ENCODE measurements at places on chromosomes 4 and X.
A peak's percentile ranks its signal among the peaks of the same experiment; 100 is the strongest.

DNA sequence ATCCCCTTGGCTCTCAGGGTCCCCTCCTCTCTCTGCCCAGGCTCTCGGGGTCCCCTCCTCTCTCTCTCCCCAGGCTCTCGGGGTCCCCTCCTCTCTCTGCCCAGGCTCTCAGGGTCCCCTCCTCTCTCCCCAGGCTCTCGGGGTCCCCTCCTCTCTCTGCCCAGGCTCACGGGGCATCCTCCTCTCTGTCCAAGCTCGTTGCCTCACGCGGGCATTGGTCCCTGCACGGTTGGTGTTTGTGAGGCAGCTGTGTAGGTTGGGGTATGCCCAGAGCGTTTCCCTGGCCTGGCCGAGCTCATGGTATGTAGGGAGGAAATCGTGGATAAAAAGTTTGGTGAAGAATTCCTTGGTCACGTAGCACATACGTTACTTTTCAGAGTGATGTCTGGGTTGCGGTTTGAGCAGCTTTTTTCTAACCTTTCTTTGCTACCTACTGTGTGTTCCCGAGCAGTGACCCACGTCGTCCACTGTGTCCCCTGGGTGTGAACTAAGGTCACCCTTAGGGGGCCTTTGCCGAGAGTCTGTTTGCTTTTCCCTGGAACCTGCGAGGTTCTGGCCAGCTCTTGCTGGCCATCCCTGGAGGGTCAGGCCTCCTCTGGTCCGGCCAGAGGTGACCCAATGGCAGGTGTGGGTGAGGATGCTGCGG lies 36.6 kb downstream of the PCGF3 start:
- DNase-seq, result no peak

GRCh38 chr4:123477711-123478209 lies 81.2 kb downstream of the SPRY1 start:
- DNase-seq, result no peak

- no peak for DNase-seq
Measured at GRCh38 chr4:25245181-25245580, 11.3 kb downstream of the PI4K2B start.

DNA sequence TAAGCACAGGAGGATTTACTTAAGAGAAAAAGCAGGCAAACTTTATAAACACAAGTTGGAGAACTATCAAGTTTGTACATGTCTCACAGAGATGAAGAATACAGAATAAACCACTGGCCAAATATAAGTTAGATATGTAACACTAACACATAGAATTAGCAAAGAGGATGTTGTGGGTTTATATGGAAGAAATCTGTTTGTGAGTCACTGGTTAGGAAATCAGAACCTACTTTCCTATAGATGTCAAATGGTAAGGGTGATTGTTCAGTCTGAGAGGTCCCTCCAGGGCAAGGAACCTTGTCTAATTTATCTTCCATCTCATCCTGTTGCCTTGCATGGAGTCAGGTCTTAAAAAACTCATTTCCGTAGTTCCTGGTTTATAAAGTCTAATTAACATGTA lies 14.8 kb upstream of the ART3 start:
- DNase-seq, result peak; percentile 74

- no peak for DNase-seq
Measured at GRCh38 chr4:140904904-140905303, 148.7 kb upstream of the TBC1D9 start.

GRCh38 chrX:121256647-121257046 lies 209.2 kb downstream of the GLUD2 start:
- no peak for DNase-seq

- DNase-seq, result no peak
Measured at GRCh38 chr4:176387571-176387970, 67.8 kb downstream of the SPCS3 start.

DNA sequence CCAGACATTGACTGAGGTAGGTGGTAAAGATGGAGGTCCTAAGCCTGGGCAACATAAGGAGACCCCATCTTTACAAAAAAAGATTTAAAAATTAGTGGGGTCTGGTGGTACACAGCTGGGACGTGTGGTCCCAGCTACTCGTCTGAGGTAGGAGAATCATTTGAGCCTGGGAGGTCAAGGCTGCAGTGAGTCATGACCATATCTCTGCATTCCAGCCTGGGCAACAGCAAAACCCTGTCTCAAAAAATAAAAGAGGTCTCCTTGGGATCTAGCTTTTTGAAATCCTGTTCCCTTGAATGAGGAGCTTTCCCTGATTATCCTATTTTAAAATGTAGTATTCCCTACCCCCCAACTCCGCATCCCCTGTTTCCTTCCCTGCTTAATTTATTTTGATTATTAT lies 78.7 kb upstream of the OGT start:
- DNase-seq, result no peak

DNA sequence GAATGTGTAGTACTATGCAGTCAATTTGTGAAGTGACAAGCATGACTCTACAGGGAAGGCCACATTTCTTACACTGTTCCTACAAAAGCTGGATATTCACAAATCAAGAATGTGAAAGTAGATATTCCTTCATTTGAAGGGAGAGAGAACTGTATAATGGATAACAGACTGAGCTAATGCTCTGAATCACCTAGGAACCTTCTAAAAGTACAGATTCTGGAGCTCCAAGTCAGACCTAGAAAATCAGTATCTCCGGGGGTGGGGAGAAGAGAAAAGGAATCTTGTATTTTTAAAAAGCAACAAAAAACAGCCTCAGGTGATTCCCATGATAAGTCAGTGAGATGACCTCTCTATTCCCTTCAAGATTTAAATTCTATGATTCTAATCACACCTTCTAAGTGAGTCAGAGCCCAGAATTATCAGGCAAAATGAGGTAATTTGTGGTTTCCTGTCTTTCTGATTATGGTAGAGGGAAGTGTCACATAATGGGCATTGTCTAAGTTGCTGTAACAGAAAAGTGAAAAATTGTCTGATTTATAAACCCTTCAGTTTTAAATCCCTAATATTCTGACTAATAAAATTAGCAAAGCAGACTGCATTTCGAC lies 80.9 kb downstream of the IL21 start:
- DNase-seq, result no peak

DNA sequence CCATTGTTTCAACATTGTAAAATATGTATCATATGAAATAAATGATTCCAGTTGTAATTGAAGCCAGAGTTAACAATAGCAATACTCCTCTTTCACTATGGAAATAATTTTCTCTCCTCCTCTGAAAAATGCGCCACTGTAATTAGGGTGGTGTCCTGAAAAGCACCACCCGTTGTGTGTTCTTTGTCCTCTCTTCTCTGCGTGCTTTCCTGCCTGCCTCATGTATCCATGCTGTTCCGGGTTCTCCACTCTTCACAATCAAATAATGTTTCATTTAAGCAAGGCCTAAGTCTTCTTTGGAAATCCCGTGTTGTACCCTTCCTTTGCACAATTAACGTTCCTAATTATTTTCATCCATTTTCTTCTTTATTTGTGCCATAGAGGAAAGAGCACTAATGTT lies 293.3 kb downstream of the ADGRL3 start:
- no peak for DNase-seq

- DNase-seq, result no peak
Measured at GRCh38 chr4:46385235-46385634, 4.7 kb downstream of the GABRA2 start.

DNA sequence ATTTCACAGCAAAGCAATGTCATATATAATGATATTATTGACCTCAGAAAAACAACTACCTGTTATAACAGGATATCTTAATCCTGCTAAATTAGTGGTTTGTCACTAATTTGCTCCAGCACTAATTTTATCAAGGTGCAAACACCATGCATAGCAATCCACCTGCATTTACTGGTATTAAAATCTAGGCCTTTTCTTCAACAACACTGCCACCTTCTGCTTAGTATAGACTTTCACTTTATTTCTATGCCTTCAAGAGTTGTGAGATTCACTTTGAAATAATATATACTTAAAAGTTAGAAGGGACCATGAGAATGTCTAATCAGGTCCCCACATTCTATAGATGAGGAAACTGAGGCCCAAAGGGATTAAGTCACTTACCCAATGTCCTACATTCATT lies 82.1 kb upstream of the IQCM start:
- DNase-seq, result no peak

DNA sequence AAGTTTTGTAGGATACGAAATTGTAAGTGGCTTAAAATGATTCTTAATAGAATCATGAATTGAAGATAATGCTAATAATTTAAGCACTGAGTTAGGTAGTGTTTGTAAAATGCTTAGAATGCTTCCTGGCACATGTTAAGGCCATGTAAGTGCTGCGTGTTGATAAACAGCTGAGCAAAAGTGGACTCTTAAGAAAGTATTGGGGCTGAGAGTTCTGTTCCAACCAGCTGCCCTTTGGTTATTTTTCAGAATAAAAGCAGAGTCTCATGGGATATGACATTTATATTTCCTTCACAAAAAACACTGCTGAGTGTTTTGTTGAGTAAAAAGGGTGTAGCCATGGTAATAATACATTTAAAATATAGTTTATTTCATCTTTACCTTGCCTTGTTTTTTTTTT lies 42.5 kb downstream of the HTT start:
- no peak for DNase-seq

Measured in SIG-M5 (cell line).